ENCODE measurements at places on chromosomes 12 and 14.

- DNase-seq: peak; percentile 79
Measured at GRCh38 chr12:121530600-121531355, 50.0 kb downstream of the KDM2B start.

- no peak for DNase-seq
Measured at GRCh38 chr14:99318091-99318958, 46.3 kb upstream of the BCL11B start.

DNA sequence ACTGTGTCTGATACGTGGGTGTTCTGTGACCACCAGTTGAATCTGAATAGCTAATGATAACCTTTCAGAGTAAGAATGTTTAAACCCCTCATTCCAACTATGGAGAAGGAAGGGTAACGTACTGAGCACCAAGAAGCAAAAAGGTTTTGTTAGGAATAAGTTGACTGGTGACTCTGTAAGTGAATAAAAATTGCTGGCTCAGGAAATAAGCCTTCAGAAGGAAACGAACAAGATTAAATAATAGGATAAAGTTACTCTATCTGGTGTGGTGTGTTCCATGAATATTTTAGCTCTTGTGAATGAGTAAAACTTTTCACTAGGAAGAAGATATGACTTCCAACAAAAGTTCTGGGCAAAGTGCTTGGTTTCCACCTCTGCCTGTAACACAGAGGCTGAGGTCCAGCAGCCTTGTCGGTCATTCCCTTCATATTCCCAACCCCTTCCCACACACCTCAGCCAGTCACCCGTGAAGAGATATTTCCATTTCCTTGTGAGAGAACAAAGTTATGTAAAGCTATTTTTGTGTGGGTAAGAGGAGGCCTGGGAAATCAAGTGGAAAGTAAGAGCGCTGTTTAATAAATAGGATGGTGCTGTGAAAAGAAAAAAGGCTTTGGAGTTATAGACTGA is 47.1 kb downstream of the ARF6 start:
- no peak for DNase-seq

DNA sequence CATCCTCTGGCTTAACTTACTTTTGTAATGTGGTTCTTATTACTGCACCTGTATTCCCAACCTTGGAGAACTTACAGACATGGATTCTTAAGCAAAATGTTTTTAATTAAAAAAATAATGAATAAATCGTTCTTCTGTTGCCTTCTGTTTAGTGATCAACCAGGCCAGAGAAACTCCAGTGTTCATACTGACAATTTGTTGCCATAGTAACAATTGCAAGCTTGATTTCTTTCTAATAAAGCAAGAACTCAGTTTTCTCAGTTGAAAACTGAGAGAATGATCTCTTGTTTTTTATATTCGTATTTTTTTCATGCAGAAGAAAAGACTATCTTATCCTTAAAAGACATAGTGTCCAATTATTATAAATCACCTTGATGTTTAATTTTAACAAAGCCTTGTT is 106.5 kb upstream of the LMNTD1 start:
- DNase-seq: no peak

DNA sequence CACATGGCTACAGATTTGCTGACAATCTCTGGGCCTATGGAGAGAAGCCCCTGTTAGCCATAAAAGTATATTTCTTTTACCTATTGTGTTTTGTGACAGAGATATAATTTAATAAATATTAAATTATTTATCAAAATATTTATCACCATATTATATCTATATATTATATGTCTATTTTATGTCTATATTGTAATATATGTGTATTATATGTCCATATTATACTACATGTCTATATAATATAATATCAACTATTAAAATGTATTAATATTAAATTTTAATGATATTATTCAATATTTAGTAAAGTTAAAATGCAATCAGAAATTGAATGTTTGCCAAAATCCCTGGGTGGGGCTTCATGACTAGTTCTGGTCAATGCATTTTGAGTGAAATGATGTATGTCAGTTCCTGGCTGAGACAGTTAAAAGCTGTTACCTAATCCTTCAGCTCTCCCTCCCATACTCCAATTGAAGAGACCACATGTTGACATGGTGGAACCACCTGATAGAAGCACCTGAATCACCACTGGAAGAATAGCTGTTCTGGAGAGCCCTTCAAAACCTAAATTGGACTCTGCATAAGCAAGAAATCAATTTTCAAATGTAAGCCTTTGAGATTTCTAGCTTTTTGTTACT is 357.3 kb upstream of the DDHD1 start:
- DNase-seq: no peak

Measured in CD4-positive, alpha-beta T cell treated with Interleukin-15 for 1 hour (primary cell).